Stimulated activated CD8-positive, alpha-beta memory T cell treated with anti-CD3 and anti-CD28 coated beads, Interleukin-12 subunit alpha, Interleukin-12 subunit beta, amount 100 ng/mL, for 4 hours (primary cell): ENCODE measurements at places on chromosomes 12 and 14.
A peak's percentile ranks its signal among the peaks of the same experiment; 100 is the strongest.

DNA sequence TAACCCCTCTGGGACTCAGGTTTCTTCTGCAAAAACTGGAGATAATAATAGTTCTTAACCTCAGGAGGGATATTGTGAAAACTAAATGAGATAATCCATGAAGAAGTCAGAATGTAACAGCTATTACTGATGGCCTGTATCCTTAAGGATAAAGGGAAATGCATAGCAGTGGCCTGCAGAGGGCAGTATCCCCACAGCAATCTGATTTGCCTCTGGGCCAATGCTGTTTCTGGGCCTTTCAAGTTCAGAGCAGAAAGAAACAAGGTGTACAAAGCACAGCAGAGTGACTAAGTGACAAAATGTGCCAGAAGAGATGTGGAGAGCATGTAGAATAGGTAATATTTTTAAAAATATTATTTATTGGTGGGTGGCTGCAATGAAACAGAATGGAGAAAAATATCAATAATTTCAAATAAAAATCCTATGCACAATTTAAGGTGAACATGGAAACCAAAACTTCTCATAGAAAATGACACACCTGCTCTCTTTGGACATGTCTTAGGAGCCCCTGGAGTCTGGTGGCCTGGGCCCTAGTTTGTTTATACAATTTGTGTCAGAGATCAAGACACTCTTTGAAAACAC is 90.3 kb downstream of the C12orf75 start:
- peak; percentile 4 for DNase-seq

DNA sequence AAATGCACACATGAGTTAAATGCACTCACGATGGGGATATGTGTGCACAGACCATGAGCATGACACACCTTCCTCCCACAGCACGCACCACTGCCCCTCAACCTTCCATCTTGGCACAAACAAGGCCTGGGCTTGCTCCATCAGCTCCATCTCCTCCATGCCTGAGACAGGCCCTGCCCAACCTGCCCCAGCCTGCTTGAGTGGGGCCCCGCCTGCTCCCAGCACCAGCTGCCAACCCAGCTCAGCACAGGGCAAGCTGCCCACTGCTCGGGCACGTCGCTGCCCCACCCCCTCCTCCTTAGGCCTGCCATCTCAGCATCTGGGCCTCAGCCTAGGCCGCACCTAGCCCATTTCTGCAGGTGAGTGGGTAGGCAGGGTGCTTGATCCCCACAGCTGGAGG is 27.6 kb upstream of the KRT78 start:
- DNase-seq = no peak

DNA sequence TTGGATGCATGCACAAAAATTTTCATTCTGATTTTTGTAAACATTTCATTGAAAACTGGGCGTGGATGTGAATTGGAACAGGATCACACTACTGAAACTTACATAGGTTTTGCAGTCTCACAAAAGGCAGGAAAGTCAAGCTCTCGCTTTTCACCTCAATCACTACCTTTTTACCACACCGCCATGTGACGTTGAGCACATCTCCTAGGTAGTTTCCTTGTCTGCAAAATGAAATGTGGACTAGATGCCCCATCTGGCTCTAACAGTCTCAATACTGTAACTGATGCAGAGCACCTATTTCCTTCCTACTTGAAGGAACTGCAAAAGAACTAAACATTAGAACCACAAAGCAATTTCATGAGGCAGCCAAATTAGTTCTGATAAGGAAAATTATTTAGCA is 4.4 kb upstream of the YY1 start:
- no peak for DNase-seq

DNA sequence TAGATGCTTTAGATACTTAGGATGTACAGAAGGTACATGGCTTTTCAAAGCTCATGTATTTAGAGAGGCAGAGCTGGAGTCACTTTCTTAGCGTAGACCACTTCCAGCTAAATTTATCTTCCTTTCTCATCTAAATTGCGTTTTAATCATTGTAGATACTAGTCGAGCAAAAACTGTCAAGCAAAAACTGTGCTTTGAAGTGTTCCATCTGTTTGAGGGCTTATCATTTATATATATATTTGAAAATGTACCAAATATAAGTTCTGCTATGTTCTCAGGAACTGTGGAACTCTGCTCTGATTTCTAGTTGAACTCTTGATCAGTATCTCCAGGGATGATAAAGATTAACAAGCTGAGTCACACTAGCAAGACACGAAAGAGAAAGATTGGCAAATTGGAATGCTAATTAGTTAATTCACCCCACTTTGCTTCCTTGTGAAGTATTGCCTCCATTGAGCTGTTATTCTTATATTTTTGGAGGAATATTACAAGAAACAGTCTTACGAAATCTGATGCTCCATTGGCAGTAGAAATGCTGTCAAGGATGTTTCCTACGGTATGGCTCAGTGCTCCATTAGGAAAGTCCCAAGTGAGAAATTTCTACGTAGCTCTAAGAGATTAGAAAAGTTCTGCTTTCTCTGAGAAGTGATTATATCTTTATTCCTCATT is 310.7 kb downstream of the AEBP2 start:
- DNase-seq = no peak

GRCh38 chr14:101585211-101585610 is 23.9 kb downstream of the DIO3 start:
- DNase-seq = no peak

- DNase-seq = no peak
Measured at GRCh38 chr12:108606492-108606891, 8.6 kb upstream of the TMEM119 start.

- no peak for DNase-seq
Measured at GRCh38 chr14:36582874-36583241, 444 bp upstream of the NKX2-8 start.

DNA sequence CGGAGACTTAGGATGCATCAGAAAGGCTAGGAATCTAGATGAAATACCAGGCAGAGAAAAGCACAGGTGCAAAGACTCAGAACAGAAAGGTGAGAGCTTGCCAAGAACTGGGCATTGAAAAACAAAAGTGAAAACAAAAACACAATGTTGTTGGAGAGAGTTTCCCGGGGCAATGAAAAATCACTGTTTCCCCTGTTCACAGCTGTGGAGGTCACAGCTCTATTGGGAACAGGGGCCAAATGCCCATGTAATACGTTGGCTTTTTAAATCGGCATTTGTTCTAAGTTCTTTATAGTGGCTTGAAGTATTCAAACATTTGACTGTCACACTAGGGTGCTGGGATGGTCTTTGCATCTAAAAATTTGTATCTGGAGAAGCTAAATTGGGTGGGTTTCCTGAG is 108.3 kb downstream of the SLC15A4 start:
- DNase-seq = no peak

DNA sequence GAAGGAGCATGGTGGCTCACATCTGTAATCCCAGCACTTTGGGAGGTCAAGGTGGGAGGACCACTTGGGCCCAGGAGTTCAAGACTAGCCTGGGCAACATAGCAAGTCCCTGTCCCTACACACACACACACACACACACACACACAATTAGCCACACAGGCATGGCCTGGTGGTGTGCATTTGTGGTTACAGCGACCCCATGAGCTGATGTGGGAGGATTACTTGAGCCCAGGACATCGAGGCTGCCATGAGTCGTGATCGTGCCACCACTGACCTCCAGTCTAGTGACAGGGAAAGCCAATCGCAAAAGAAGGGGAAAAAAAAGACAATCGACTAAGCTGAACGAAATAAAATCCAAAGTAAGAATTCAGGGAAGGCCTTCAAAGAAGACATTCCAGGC is 67.9 kb downstream of the TBX3 start:
- DNase-seq = no peak

DNA sequence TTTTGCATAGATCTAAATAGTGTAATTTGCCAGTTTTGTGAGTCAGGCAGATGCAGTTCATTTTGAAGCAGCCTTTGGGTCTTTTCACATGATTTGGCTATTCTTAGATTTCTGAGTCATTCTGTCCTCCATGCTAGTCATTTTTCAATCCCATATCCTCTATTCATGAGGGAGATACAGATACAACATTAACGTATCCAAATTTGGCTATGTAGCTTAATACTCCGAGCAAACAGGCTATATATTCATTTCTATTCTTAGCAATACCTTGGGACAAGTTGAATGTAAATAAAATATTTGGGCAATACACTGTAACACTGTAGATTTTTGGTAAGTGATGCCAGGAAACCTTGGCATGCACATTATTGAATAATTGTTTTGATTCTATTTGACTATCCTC is 270.7 kb upstream of the PDE3A start:
- no peak for DNase-seq

DNA sequence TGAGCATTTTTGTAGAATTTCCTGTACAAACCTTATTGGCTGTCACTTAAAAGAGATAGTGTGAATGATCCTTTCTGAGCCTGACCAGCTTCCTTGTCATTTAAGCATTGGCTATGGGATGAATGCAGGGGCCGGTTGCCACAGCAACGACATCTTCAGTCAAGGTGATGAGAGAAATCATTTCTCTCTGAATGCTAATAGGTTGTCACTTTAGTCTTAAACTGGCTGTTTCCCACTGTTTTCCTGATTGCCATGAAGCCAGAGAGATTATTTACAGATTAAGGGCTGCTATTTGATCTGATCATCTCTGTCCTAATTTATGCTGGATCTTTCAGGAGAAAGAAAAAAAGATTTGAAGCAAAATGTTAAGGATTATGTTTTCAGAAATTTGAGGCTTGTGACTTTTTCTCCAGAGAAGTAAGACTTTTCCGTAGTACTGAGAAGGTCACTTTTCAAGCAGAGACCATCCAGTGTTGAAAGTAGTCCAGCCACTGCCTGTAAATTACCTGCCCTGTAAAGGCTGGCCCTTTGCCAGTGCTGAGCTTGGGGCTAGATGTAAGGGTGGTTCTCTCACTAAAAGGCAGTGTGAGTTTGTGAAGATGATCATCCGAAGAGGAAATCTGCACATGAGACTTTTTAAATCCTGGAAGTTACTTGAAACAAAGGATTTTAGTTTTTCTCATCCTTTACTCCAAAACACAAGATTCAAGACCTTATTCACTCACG is 235.6 kb downstream of the DACT1 start:
- DNase-seq = no peak

GRCh38 chr14:61277232-61277631 is 3.9 kb downstream of the TMEM30B start:
- DNase-seq = no peak

- no peak for DNase-seq
Measured at GRCh38 chr14:77659831-77660230, 43.4 kb upstream of the SPTLC2 start.

- no peak for DNase-seq
Measured at GRCh38 chr12:102848832-102849231, 68.2 kb downstream of the PAH start.

GRCh38 chr14:68487805-68488590 is 304.9 kb downstream of the ZFP36L1 start:
- no peak for DNase-seq

DNA sequence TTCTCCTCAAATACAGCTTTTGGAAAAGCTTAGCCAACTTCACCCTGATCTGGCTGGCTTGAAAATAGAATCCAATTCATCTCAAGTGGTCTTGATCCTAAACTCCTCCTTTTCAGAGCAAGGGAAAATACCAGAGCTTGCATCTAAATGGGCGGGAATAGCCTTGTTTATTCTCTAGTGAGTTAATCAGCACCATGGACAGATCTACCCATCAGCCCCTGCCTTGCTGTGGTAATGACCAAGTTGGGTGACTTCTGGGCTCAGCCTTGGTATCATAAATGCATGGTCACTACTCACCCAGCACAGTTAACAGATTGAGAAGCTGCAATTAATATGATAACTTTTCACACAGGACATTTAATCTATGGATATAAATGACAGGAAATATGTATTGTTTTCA is 196.6 kb downstream of the GLT1D1 start:
- DNase-seq = no peak

DNA sequence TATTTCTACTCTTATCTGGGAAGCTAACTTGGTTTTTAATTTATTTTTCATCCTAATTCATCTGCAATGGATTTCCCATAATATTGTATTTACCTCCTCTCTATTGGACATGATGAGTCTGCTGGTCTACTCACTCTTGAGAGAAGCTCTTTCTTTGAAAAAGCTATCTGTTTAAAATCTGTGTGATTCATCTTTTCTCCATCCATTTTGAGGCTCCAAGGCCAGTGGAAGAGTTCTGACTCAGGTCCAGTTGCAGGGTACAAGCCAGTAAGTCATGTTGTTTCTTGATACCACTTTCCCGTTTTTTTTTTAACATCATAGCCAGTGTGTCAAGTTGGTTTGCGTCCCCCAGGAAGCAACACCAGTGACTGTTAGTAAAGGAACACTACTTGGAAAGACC is 160.3 kb upstream of the BMP4 start:
- DNase-seq = no peak

- DNase-seq = no peak
Measured at GRCh38 chr12:39692258-39692853, 72.8 kb upstream of the ABCD2 start.

DNA sequence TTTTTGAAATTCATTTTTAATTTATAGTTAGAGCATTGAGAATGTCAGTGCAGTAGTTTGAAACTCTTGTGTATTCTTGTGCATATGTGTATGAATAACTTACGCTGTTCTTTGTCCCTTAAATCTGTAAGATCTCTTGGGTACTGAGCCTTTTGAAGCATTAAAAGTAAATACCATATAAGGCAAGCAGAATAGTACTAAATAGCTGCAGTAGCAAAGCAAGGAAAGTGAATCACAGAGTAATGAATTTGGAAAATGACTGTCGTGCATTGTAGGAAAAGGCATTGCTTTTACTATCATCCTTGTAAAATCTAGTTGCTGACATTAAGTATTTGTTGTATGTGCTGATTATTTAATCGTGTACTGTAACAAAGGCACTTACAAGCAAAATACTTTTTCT is 12.1 kb downstream of the CNOT2 start:
- no peak for DNase-seq

GRCh38 chr12:94560431-94561221 is 89.7 kb downstream of the TMCC3 start:
- no peak for DNase-seq

- no peak for DNase-seq
Measured at GRCh38 chr12:1533602-1534304, 60.6 kb downstream of the FBXL14 start.

DNA sequence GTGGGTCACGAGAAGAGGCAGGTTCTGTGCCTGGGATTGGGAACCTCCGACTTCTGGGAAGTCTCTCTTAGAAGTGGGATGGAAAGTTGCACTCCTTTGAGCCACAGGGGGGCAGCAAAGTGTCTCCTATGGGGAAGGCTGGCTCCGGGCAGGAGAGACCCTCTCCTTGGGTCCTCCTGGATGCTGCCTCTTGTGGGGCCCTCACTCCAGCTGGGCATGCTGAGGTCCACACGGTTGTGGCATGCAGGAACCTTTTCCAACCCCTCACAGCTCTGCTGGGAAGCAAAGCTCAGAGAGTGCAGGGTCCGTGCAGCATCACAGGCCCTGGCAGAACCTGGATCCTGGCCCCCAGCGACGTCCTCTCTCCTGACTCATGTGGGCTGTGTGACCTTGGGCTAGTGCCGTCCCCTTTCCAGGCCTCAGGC is 17.4 kb downstream of the SDSL start:
- DNase-seq = no peak
